Stimulated activated naive CD8-positive, alpha-beta T cell treated with anti-CD3 and anti-CD28 coated beads, Interleukin-15, Interleukin-2, amounts not matched to agents 100 U/mL and 50 U/mL, for 24 hours (primary cell): ENCODE measurements at places on chromosomes 1 and 21.

DNA sequence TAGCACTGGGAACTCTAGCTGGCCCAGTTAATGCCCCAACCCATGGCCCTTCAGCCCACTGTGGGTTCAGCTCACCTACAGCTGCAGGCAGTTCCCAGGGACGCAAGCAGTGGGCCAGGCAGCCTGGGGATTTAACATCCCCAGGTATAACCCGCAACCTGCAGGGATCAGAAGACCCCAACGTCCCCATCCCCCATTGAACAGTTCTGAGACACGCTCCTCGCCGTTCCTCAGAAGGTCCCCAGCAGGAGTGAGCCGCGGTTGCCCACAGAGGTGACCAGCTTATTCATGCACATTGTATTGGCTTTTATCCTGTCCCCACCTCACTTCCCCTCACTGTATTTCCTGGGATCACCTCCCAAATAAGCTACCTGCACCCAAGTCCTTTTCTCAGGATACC is 5.0 kb upstream of the MATN1 start:
- DNase-seq, result no peak

DNA sequence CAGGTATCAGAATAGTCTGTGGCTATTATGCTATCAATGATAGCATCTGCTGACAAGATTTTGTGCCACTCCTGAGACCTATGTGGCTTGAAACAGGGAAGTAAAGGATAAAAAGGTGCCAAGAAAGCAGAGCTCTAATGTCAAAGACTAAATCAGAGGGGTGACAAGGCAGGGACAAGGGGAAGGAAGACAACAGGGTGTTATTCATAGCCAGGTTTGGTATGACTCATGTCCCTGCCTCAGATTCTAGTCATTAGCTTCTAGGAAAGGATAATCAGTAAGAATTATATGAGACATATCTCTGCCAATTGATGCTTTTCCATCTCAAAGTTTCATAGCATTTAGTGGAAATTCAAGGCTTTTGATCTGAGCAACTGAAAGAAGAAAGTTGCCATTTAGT is 31.8 kb upstream of the PLD5 start:
- DNase-seq, result no peak

GRCh38 chr1:208500375-208500774 is 256.2 kb upstream of the PLXNA2 start:
- DNase-seq, result no peak

- DNase-seq, result peak; percentile 28
Measured at GRCh38 chr1:153626904-153627714, at the start of gene S100A13. Gene S100A13, minus strand, starts transcription at chr1:153627505. Its CDS starts 1,033 bp downstream, at chr1:153626472.

DNA sequence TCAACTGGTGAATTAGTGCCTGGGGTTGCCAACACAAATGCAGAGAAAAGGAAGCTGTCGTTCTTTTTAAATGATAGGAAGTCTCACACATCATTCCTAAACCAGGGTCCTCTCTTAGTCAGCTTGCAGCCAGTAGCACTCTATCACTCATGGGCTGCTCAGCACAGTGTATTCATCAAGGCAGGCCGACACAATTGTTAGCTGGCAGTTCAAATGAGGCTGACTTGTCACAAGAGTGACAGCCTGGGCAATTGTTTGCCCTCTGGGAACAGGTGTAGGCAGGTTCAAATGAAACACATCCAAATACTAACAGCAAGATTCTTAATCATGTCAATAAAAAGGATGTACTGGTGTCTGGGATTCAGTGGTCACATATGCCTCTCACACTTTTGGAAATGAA is 76.9 kb downstream of the ERICH3 start:
- no peak for DNase-seq

- no peak for DNase-seq
Measured at GRCh38 chr1:41559331-41559730, 74.8 kb upstream of the EDN2 start.

DNA sequence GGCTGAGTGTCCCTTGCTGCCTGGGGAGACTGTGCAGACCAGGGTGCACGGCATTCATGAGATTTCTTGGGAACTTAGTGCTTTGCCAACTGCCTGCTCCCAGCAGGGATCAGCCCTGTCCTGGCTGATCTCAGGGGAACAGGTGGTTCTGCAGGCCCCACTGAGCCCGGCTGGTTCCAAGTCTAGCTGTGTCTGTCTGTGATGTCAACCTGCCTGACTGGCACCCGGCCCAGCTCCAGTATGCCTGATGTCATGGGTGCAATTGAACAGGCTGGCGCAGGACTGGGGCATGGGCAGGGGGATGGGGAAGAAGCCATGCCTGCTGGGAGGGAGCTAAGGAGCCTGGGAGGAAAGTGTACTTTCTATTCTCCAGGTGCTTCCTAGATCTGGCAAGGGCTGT is 227.1 kb downstream of the GRIK3 start:
- no peak for DNase-seq

DNA sequence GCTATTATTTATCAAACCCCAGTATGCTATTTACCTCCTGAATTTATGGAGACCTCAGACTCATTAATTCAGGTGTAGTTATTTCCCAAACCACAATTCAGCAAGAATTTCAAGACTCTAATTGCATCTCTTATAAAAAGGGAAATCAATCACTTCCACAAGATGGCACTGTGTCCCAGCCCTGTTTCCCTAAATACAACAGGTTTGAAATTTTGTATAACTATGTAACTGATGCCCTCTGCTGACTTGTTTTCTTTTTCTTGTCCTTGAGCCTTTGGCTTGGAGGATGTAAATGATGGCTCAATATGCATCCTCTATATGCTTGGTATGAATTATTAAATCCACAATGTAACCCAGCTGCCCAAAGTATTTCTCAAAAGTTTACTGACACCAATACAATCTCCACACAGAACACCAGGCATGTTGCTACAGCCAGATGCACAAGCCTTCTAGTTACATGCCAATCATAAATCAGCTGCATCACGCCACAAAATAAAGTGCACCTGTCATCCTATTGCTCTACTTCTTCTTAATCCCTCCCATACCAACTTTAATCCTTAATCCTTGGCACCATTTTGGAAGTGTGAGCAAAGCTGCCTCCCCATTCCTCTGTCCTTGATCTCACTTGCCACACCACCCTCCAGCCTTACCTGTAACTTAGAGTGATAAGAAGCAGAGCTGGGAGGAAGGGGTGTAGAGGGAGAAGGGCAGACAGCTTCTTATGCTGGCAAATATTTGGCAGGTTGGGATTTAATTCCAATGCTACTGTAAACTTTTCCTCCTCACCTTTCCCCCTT is 9.0 kb downstream of the C1orf105 start:
- peak; percentile 39 for DNase-seq
